Iris pigment epithelial cell (primary cell): ENCODE measurements at places on chromosomes 4 and X.
A peak's percentile ranks its signal among the peaks of the same experiment; 100 is the strongest.

GRCh38 chrX:101022020-101022419 lies 29.9 kb downstream of the TRMT2B start:
- no peak for DNase-seq

DNA sequence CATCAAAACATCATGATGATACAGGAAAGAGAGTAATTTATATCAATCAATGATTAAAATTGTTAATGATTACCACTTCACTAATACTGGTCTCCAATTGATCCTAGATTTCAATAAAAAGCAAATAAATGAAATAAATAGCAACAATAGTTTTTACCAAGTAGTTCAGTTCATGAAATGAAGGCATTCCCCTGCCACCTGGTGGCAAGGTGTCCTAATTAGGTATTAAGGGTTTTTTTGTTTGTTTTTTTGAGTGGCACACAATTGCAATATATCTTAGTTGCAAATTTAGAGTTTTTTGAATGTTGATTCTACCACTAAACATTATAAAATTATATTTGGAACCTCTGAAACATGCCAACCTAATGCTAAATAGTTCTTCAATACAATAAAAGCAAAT lies 157.4 kb upstream of the PDE5A start:
- peak; percentile 36 for DNase-seq

DNA sequence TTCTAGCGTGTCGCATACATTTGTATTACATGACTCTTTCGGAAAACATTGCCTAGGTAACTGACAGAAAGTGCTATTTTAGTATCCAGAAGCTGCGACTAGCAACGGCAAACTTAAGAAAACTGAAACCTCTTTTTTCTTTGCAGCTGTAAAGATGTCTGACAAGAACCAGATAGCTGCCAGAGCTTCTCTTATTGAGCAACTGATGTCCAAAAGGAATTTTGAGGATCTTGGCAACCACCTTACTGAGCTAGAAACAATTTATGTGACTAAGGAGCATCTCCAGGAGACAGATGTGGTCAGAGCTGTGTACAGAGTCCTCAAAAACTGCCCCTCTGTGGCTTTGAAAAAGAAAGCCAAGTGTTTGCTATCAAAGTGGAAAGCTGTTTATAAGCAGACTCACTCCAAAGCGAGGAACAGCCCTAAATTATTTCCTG lies 9.4 kb downstream of the TCEANC start:
- peak; percentile 44 for DNase-seq

GRCh38 chr4:1248245-1249147 lies at the start of gene CTBP1:
TSS of gene CTBP1 (minus strand) at chr4:1249130. CDS start at chr4:1241331, 7,799 bp downstream.
- peak; percentile 69 for DNase-seq

GRCh38 chr4:41590591-41590990 lies 52.6 kb downstream of the LIMCH1 start:
- DNase-seq = no peak

DNA sequence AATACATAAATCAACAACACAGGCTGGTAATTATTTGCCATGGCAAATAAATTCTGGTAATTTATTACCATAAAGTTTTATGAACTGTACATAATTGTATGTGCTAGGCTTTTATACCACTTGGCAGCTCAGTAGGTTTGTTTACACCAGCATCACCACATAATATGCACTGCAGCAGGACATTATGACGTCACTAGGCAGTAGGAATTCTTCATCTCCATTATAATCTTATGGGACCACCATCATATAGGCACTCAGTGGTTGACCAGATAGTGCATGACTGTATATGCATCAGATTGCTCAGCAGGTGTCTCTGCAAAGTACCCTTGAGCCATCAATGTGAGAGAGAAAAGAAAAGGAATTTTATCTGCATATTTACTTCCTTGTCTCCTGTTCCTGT lies 295.4 kb downstream of the CFAP47 start:
- DNase-seq = no peak
